Stimulated activated CD4-positive, alpha-beta T cell treated with anti-CD3 and anti-CD28 coated beads, Interleukin-12 subunit alpha, Interleukin-12 subunit beta, amount 100 ng/mL, for 48 hours (primary cell): ENCODE measurements at places on chromosomes 2 and 18.

- DNase-seq = no peak
Measured at GRCh38 chr18:25621144-25621543, 269.2 kb upstream of the ZNF521 start.

DNA sequence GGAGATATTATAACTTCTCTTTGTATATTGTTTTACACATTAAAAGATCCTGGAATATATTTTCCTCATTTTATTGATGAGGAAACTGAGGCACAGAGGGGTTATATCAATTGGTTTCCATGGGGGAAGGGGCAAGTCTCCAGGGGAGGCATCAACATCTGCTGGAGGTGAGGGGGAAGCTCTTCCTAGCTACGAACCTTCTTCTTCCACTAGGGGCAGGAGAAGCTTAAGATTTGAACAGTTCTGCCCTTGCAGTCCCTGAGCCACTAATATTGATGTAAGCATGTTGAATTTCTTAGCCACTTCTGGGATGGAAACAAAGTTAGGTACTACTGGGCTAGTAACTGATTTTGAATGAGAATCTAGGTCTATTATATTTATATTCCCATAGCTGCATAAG, 140.1 kb upstream of the AQP4 start:
- no peak for DNase-seq

GRCh38 chr2:128270672-128271596, 47.7 kb downstream of the HS6ST1 start:
- no peak for DNase-seq

- DNase-seq = no peak
Measured at GRCh38 chr2:108330979-108331378, 42.3 kb downstream of the SULT1C2 start.

- no peak for DNase-seq
Measured at GRCh38 chr18:55779691-55780585, 191.9 kb upstream of the TCF4 start.

- DNase-seq = no peak
Measured at GRCh38 chr2:171541202-171541887, 19.1 kb downstream of the CYBRD1 start.

DNA sequence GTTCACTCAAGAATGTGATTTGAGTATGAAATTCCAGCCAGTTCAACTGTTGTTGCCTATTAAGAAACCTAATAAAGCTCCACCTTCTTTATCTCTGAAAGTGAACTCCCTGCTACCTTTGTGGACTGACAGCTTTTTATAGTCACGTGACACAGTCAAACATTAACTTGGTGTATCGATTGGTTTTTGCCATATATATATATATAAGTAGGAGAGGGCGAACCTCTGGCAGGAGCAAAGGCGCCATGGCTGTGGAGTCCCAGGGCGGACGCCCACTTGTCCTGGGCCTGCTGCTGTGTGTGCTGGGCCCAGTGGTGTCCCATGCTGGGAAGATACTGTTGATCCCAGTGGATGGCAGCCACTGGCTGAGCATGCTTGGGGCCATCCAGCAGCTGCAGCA, at the start of gene UGT1A1:
Gene UGT1A1 (plus strand): TSS at position 228 of the 400 bp plus-strand sequence. CDS start 18 bp downstream, at position 246.
- DNase-seq = no peak

GRCh38 chr2:147273628-147274027, 571.2 kb upstream of the ACVR2A start:
- no peak for DNase-seq

GRCh38 chr18:27120246-27120645, 64.9 kb downstream of the CHST9 start:
- DNase-seq = no peak

DNA sequence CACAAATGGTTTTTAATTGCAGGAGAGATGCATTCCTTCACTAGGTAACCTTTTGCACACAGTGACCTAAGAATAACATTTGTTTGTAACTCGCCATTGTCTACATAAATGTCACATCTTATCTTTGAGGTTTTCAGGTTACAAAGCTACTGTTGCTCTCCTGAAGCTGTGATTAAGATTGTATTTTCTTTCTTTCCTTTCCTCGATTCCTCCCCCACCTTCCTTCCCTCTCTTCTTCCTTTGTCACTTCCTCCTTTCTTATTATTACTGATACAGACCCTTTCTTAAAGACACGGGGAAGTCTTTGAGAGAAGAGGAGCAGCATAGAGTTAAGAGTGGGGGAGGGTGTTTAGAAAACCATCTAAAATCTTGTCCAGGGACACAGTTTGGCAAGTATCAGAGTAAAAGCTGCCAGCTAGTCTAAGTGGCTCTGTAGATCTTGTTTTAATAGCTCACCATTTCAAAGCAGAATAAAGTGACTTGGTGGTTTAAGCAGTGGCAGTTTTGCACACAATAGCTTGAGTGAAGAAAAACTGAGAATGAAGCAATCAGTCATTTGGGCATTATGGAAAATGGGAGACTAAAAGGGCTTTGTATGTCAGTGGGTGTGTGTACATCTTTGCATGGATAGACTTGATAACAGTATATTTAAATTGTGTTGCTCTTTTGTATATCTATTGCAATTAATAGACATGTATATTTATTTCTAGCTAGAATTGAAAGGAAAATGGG, 10.9 kb downstream of the CERS6 start:
- DNase-seq = no peak

GRCh38 chr2:162537651-162538050, 193.7 kb downstream of the GCA start:
- DNase-seq = no peak

GRCh38 chr2:241762933-241763369, 13.7 kb upstream of the GAL3ST2 start:
- DNase-seq = peak; percentile 45

DNA sequence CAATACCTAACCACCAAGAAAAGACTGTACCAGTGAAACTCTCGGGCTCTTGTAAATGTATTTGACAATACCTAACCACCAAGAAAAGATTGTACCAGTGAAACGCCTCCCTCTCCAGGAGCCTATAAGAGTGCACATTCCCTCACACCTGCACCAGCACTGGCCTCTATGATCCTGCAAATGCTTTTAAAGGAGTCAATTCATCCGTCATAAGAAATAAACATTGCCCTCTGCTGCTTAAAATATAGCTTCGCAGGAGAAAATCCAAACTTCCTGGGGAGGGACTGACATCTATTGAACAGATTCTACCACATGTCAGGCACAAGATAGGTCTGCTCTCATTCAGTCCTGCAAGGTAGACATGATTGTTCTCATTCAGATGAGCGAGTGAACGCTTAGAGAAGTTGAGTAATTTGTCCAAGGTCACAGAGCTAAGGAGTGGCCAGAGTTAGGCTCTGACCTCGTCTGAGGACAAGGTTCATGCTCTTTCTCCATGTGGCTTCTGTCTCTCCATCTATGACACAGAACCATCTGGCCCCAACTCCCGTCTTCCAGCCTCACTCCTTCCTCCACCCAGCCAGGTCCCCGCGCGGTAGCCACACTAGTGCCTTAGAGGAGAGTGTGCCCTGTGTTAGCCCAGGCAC, 38.7 kb downstream of the MCFD2 start:
- DNase-seq = no peak

GRCh38 chr2:3585261-3586109, 9.4 kb upstream of the COLEC11 start:
- no peak for DNase-seq
